Stimulated activated CD4-positive, alpha-beta T cell treated with anti-CD3 and anti-CD28 coated beads, Interleukin-1b, Interleukin-23, amount 100 ng/mL, for 4 hours (primary cell): ENCODE measurements at places on chromosomes 4 and X.

DNA sequence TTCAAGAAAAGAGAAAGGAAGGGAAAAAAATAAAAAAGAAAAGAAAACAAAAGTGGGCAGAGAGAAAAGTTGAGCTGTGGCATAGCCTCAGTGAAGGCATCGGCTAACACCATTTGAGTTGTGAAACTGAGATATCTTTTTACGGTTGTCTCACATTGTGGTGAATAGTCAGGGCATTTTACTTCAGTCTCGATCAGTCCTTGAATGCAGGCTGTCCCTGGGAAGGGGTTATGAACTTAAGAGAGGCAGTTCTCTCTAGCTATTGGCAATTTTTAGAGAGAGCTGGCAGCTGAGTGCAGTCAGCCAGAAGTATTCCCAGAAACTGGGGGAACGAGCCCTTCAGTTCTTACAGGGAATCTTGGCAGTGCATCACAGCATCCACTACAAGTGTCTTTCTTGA, 93.5 kb upstream of the SLC6A14 start:
- no peak for DNase-seq

DNA sequence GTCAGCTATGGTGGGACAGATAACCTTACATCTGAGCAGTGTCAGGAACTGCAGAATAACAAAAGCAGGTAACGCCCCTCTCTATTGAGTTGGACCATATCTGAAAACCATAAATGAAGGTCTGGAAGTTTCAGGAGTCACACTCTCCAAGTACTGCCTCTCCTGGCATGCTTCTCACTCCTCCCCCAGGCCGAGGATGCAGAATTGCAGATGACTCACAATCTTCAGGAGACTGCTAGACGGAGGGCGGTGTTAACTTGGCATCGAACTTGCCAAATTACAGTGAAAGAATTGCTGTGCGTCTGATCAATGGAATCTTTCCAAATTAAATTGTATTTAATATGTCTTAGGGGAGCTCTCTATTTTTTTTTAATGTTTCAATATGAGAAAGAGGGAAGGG, 67.1 kb upstream of the TRIM2 start:
- DNase-seq, result no peak

DNA sequence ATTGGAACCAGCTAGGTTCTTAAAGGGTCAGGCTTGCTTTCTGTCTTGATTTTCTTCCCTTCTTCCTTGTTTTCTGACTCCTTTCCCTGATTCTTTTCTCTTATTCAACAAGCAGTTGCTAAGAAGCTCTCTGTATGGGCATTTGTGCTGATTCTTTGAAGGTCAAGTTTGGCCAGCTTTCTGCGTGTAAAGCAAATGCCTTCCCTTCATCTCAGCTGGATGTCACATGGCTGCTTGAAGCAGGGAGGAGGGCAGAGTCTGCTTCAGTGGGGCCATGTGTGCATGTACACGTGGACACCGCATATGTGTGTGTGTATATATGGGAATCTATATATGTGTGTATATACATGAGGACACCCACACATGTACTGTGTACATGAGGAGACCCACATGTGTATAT, 139.9 kb upstream of the ATP6AP2 start:
- DNase-seq, result no peak

GRCh38 chr4:56209767-56210166, 177.5 kb downstream of the AASDH start:
- DNase-seq, result no peak

DNA sequence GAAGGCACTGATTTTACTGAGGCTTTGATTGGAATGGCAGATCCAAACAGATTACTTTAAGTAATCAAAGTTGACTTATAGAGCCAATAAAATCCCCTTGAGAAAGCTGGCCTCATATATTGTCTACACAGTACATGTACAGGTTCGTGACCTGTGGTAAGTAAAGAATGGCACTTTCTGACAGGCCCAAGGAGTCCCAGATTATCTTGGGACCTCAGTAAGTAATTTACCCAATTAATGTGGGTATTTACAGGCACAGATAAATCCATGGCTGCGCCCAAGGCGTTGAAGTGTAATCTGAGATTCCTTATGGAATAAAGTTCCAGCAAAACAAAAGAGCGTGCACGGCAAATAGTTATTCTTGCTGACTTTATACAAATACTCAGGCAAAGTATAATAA, 62.4 kb downstream of the PAGE2 start:
- DNase-seq, result no peak

DNA sequence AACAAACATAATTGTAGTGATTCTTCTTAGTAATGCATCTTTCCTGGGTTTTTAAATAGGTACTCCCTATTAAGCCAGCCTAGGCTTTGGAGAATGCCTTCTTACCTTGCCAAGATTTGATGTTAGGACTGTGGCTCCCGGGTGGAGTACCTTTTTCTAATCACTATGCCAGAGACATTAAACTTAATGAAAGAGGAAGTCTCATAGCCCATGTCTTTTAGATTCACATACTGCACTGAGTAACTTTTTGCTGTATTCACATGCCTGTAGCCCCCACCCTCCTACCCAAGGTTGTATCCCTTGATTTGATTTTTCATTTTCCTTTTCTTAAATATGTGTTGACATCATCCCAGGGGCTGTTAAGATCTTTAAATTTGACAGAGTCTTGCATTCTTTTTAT, 104.2 kb upstream of the TLR2 start:
- DNase-seq, result no peak

GRCh38 chrX:24229976-24230375, 80.4 kb downstream of the ZFX start:
- no peak for DNase-seq

DNA sequence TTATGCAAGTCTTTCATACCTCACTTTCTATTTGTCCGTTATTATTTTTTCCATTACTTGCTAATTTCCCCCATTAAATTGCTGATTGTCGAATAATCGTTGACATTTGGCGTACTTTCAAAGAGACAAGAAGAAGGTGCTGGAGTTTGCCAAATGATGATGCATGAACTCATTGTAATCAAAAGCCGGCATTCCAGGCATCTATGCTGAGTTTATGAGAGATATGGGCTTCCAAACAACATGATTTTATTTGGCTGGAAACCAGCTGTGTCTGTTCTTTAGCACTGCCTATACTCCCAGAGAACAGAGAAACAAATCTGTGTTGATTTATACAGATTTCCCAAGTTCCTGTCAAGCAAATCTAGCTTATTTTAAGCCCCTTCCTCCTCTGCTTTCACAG, 80.8 kb upstream of the RPS6KA3 start:
- no peak for DNase-seq

DNA sequence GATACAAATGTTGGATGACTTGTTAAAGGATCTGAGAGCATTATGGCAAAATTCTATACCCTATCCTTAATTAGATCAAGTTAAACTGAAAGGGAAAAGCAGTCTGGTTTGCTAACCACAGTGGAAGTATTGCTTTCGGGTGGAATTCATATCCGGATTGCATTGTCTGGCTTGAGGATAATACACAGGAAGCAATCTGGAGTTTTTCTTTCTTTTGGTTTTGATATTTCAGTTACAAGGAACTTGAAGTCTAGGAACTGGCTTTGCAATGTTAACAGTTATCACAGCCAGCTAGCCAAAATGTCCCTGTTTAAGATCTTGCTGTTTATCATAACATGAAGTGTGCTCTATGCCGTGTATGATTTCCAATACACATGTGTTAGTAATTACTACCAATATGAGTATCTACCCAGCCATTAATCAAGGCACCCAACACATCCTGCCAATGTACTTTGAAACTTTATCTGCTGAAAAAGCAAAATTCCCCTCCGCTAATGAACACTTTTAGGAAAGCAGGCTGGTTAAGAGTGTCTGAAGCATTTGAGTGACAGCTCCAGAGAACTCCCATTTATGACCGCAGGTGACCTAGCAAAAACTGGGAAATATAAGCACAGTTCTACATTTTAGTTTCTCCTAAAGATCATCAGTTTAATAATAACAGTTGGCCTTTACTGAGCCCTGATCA, 146.4 kb downstream of the PALLD start:
- DNase-seq, result no peak

DNA sequence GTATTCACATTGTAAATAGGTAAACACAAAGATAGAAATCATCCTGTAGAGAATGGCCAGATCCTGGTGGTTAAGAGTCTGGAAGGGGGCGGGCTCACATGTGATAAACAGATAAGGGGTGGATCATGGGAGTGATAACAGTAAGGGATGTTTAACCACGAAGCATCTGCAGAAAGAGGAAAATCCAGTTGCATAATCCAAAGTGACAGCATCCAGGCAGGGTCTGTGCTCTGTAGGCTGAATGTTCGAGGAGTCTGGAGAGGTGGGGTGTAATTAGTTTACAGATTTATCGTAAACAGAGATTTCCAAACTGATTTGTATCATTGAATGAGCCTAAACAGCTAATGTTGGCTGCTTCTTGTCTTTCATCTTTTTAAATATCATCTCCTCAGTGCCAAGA, 1009.8 kb upstream of the SLIT2 start:
- DNase-seq, result no peak

DNA sequence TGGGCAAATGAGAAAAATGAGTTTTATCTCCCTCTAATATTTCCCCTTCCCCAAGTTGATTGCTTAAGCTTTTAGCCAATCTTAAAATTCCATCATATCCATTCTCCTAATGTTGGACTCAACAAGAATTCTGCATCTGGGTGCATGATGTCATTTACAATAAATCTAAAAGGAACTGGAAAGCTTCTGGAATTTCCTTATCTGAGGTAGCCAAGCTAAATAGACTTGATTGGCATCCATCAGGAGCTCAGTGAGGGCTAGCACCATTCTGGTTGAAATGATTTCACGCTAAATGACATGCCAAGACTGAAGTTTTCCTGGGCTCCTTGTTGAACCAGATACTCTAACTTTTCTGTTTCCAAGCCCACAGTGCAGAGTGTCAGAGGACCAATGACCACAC, 110.3 kb upstream of the SCML1 start:
- no peak for DNase-seq

GRCh38 chr4:171742436-171742835, 70.8 kb upstream of the GALNTL6 start:
- no peak for DNase-seq

GRCh38 chrX:116756958-116757357, 294.2 kb upstream of the CT83 start:
- DNase-seq, result no peak

DNA sequence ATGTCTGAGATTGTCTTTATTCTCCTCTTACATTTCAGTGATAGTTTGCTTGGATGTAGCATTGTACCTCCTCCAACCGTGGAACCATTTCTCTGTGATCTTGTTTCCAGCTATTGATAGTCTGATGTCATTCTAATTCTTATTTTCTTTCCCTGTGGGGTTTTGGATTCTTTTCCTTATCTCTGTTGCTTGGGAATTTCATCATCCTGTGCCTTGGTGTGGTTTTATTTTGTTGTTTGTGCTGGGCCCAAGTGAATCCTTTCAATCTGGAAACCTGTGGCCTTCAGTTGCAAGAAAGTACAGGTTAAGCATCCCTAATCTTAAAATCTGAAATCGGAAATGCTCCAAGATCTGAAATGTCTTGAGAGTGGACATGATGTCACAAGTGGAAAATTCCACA, 22.0 kb downstream of the MSX1 start:
- no peak for DNase-seq

DNA sequence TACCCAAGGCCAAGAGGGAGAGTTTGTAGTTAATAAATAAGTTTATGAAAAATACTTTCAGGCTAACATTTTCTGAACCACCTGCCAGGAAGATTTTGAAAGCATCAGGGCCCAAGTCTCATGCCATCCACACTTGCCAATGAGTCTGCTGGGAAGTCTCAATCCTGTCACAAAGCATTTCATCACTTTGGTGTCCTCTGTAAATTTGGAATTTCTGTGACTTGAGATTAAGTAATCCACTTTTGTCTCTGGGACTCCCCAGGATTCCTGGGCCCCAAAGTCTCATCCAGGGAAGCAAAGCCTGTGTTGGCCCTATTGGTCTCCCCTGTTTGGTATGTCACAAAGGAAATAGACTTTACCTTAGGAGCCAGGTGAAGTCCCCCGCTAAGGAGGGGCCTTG, 99.2 kb upstream of the GPC4 start:
- no peak for DNase-seq

GRCh38 chr4:26175006-26175786, 145.6 kb upstream of the RBPJ start:
- DNase-seq, result peak; percentile 10

DNA sequence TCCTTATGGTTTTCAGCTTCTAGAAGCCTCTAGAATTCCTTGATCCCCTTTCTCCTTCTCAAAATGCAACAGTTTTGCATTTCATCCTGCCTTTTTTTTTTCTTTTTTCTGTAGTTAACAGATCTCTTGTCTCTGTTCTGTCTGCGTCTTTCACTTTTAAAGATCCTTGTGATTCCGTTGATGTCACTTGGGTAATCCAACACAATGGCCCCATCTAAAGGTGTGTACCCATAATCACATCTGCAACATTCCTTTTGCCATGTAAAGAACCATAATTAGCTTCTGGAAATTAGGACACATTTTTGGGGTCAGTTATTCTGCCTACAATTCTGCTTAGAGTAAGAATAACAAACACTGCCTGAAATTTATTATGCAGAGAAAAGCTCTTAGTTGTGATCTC, 1180.9 kb upstream of the ADGRL3 start:
- no peak for DNase-seq

GRCh38 chrX:136708348-136708747, 60.4 kb downstream of the CD40LG start:
- DNase-seq, result no peak

- DNase-seq, result no peak
These were observed 8.5 kb downstream of the TRIM2 start for GRCh38 chr4:153212736-153213135.

DNA sequence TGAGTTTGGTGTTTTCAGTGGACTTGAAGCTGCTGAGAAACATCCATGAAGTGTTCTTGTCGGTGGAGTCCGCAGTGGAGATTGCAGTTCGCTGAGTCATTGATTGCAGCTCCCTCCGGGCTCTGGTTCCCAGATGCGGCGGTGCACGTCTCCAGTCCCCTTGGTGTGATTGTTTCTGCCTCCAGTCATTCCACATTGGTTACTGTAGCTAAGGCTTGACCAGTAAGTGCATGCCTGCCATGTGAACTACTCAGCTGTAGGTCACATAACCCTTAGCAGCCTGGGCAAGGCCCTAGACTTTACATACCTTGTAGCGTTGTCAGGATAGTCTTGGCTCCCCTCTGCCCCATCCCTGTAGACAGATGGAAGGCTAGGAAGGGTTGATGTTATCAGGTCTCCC, 53.8 kb upstream of the CLCN4 start:
- no peak for DNase-seq

GRCh38 chr4:119328695-119329094, 6.8 kb upstream of the FABP2 start:
- no peak for DNase-seq

- DNase-seq, result peak; percentile 32
These were observed 30.0 kb upstream of the HUWE1 start for GRCh38 chrX:53716328-53717088.

DNA sequence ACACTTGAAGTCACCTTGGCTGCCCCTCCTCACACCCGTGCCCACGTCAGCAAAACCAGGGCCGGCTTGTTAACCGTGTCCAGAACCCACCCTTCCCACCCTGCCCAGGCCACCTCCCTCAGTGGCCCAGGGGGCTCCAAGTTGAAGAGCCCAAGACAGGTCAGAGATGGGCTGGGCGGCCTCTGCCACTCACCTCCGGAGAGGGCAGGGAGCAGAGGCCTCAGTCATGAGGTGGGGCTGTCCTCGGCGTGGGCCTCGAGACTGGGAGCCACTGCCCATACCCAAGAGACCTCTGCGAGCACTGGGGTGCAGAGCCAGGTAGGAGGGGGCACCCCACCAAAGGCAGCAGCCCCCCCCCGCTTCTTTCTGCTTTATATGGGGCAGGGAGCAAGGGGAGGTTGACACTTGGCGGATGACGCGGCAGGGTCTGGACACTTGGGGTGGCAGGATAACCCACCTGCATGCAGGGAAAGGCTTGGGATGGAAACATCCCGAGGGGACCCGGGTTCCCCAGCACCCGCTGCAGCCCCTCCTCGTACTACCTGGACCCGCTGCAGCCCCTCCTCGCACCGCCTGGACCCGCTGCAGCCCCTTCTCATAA, 38.0 kb upstream of the SPON2 start:
- DNase-seq, result no peak
